ENCODE measurements at places on chromosomes 6 and 20.

GRCh38 chr20:32482442-32483261, 102.5 kb downstream of the NOL4L start:
- no peak for DNase-seq

- no peak for DNase-seq
Measured at GRCh38 chr20:41654884-41655283, 36.7 kb upstream of the CHD6 start.

GRCh38 chr20:64268174-64268573, 12.6 kb downstream of the PCMTD2 start:
- no peak for DNase-seq

GRCh38 chr6:154932515-154933027, 62.5 kb upstream of the TIAM2 start:
- DNase-seq, result no peak

- DNase-seq, result no peak
Measured at GRCh38 chr6:130928158-130928912, 101.1 kb downstream of the SMLR1 start.

- DNase-seq, result no peak
Measured at GRCh38 chr6:135638108-135638507, 140.6 kb upstream of the AHI1 start.

GRCh38 chr6:117549611-117550010, 52.7 kb downstream of the GOPC start:
- no peak for DNase-seq

DNA sequence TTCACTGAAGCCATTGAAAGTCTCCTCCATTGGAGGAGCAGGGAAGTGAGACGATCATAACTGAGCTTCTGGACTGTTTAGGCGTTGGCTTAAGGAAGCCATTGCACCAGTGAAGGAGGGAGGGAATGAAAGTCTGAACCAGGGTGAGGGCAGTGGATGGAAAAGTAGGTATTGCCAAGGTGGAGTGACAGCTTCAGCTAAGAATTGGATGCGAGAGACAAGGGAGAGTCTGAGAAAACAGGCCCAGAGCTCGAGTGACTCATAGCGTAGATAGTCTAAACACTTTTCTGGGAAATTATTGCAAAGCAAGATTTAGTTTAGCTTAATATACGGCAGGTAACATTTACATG, 4.5 kb downstream of the DSP start:
- DNase-seq, result no peak

GRCh38 chr20:20386192-20386591, 18.3 kb downstream of the INSM1 start:
- no peak for DNase-seq

- no peak for DNase-seq
Measured at GRCh38 chr20:4815628-4816027, 93.9 kb downstream of the PRND start.

DNA sequence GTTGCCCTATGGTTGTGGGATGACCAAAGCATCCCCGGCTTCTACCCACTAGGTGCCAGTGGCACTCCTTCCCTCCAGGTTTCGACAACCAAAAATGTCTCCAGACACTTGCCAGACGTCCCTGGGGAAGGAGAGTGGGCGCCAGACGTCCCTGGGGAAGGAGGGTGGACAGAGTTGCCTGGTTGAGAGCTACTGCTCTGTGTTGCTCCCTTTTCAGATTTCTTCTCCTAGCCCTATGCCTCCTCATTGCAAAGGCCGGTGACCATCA, 13.1 kb downstream of the LRRC73 start:
- DNase-seq, result no peak

GRCh38 chr6:90078513-90079289, 184.4 kb downstream of the GJA10 start:
- no peak for DNase-seq

GRCh38 chr6:150227281-150227680, 84.4 kb downstream of the PPP1R14C start:
- no peak for DNase-seq

DNA sequence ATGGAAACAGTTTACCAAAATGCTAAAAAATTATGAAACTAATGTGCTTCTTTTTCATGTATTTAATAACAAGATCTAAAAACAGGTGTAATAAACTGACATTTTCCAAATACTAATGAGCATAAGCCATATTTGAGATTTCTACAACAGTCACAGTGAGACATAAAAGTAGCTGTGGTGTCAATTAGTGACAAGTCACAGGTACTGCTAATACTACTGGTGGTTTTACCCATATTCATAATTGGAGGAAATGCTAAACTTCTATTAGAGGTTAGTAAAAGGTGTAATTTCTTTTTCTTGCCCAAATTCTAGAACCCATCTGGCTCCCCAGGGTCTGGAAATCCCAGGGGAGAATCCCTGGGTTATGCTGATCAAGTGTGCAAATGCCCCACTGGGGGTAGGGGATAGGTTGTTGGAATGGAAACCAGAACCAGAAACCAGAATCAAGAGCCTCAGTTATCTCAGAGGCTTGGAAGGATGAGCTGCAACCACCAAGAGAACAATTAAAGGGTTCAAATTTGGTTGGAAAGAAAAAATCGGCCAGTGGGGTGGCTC, 7.1 kb upstream of the GTF2H4 start:
- DNase-seq, result no peak

GRCh38 chr20:61803416-61803914, 262.2 kb downstream of the TAF4 start:
- DNase-seq, result no peak

DNA sequence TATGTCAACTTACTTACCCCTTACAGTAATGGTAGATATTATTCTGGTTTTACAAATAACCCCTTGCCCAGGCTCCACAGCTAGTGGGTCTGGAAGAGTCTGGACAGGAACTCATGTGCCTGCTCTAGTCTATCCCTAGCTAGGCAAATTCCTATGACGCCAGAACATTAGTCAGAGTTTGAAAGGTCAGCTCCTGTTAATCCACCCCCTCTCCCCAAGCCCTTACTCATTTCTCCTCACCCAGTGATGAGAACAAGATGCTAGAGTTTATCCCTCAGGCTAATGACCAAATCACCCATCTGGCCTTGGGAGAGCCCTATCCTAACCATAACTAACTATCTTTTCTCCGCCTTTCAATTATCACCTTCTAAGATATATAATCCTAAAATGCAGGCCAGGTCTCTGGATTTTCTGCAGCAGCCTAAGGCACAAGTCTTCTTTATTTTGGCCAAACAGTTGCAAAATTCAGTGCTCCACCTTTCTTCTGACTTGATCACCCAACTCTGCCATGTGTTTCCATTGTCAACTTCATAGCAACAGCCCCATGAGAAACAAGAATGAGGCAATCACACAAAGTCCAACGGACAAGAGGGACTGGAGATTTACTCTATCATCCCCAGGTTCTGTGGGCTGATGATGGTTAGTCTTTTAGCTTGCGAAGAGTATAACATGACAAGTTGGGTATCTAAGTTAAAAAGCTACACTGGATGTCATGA, 113.3 kb downstream of the TASP1 start:
- no peak for DNase-seq

- peak; percentile 70 for DNase-seq
Measured at GRCh38 chr6:106997392-106998158, 23.0 kb upstream of the CD24 start.

GRCh38 chr6:167268683-167269280, 22.3 kb upstream of the UNC93A start:
- DNase-seq, result no peak

GRCh38 chr6:12543953-12544352, 172.6 kb upstream of the PHACTR1 start:
- no peak for DNase-seq

GRCh38 chr6:33066917-33067521, 6.4 kb downstream of the HLA-DPA1 start:
- no peak for DNase-seq

DNA sequence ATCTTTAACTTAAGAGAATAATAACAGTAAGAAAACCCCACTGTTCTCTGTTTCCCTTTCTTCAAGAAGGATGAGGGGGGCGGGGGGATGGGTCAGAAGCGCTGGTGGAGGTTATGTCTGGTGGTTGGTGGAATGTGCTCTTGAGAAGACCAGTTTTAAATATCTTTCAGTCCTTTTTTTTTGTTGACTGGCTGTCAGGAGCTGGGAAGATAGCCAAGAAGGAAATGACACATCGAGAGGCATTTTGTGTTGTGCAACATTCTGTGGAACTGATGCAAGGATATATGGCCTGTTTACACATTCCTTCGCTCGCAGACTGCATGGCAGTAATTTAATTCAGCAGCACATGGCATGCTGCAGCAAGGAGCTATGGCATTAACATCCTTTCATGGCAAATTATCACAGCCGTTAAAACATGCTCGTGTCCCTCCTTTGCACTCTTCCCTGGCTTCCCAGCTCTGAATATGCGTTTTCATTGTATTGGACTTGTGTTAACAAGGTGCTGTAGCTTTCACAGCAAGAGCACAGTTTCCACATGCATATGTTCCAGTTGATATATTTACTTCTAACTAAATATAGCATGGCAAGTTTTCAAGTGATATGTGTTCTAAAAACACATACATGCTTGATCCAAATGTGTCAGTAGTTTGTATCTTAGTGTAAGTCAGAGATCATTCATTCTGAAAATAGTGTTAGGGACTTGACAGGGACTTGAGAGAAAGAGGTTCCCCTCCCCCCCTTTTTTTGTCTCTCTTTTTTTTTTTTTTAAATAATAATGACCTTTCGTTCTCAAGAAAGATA, 68.2 kb upstream of the SUPT3H start:
- no peak for DNase-seq

- no peak for DNase-seq
Measured at GRCh38 chr6:89048288-89048923, 32.1 kb upstream of the PNRC1 start.

- no peak for DNase-seq
Measured at GRCh38 chr6:143528164-143528811, 16.8 kb upstream of the FUCA2 start.

DNA sequence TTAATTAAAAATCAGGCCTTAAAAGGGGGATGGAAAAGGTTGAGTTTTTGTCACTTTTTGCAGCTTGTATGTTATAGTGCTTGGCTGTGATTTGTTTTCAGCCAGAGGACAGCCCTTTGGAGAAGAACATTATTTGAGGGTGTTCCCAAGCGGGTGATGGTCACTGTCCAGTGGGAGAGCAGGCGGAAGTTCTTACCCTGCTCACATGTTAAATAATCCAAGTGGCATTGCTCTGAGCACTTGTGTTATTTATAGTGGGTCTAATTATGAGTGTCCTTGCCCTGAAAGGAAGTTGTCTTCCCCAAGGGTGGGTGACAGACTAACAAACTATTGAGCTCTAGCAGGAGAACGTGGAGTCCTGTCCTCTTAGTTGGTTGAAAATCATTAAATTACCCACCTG, 49.5 kb downstream of the DOK5 start:
- DNase-seq, result no peak

DNA sequence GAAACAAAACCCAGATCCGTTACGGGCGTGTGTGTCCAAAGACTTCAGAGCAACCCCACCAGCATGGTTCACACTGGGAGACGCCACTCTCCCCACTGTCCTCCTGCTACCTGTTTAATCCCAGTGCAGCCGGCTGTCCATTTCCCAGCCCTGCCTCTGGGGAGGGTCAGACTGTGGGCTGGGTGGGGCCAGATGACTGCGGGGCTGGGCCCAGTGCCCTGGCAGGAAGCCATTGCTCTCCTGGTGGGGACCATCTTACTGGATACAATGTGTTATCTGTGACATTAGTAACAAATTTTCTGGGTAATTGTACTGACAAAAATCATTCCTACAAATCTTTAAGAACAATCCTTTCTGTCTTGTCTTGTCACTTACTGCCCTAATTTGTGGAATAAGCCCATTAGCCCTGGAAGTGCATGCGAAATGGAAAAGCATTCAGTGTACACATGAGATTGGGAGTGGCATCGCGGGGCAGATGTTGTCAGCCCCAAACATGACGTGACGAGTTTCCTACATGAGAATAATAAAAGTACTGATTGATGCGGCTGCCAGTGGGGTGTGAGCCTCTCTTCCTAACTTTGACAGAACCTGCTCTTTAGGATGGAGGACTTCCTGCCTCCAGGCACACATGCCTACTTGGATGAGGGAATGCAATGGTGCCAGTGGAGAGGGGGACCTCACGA, 37.9 kb upstream of the PCMTD2 start:
- no peak for DNase-seq

- no peak for DNase-seq
Measured at GRCh38 chr6:2630891-2631571, 119.7 kb downstream of the MYLK4 start.

DNA sequence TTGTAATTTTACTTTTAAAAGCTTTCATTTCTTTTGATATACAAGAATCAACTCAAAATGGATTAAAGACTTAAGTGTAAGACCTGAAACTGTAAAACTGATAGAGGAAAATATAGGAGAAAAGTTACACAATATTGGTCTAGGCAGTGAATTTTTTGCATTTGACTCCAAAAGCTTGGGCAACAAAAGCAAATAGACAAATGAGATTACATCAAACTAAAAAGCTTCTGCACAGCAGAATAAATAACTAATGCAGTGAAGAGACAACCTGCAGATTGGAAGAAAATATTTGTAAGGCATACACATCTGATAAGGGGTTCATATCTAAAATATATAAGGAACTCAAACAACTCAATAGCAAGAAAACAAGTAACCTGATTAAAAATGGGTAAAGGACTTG, 3.0 kb downstream of the GABRR1 start:
- no peak for DNase-seq

DNA sequence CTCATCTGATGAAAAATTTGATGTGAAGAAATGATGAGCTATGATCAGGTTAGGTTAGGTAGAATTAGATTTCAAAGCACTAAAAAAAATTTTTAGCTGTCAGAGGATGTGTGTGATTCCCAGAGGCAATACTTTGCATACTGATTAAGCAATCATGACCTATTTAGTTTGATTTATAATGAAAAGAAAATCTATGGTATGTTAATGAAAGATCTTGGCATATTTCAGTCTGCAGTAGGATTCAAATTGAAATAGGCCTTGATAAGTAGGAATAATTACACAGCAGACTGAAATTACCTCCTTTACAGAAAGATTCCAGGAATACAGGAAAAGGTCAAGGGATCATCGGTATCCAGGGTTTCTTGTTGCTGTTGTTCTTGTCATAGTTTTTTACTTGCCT, 69.3 kb downstream of the HDDC2 start:
- no peak for DNase-seq

Data from iPS DF 6.9 (cell line).